ENCODE measurements at places on chromosomes 4 and X.

- no peak for DNase-seq
Observed at GRCh38 chr4:40957281-40957680, 207.5 kb downstream of the NSUN7 start.

- DNase-seq = no peak
Observed at GRCh38 chr4:138892483-138893407, 122.8 kb upstream of the NOCT start.

GRCh38 chr4:168570466-168570865 is 73.6 kb downstream of the PALLD start:
- no peak for DNase-seq

DNA sequence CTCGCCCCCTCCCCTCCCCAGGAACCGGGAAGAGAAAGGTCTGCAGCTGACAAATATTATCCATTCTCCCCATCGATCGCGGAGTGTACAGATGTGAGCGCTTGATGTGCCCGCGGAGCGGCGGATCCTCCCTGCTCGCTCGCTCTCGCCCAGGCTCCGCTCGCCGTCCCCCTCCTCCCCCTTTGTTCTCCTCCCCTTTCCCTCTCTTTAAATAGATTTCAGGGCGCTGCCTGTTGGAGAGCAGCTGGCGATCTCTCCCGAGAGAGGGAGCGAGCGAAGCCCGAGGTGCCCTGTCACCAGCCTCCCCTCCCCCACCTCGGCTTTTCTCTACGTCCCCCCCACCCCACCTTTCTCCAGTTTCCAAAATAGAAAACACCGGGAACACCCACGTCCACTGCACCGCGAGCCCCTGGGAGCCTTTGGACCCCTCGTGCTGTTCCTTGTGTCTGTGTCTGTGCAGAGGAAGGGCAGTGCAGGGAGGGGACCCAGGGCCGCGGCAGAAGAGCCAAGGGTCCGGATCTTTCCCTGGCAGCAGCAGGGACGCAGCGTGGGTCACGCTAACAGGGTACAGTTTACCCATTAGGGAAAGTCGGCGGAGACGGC is 56.6 kb upstream of the BCOR start:
- DNase-seq = peak; percentile 48

GRCh38 chr4:182307746-182308145 is 64.5 kb downstream of the TENM3 start:
- no peak for DNase-seq

DNA sequence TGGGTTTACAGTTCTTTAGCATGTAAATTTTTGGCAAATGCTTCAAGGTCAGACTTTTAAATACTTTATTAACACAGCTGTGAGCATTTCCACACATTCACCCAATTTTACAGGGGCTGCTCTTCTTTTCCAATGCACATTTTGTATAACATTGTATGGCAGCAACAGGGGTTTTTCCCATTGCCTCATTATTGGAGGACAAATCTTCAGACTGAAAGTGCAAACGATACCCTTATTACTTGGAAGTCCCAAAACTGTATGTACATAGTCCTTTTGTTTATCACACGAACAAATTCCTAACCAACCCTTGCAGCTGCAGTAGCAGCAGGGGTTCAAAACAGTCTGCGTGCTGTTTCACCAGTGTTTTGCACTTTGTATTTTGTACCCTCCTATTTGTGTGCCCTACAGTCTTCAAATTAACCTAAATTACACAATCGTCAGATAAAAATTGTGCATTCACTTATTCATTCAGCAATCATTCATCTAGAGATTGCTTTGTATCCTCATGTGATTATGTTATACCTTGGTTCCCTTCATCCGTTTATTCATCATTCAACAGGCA is 330.7 kb upstream of the RASGEF1B start:
- no peak for DNase-seq

GRCh38 chrX:70922774-70923473 is 8.0 kb downstream of the SLC7A3 start:
- peak; percentile 22 for DNase-seq

- DNase-seq = peak; percentile 39
Observed at GRCh38 chr4:181475781-181476507, 767.3 kb upstream of the TENM3 start.

DNA sequence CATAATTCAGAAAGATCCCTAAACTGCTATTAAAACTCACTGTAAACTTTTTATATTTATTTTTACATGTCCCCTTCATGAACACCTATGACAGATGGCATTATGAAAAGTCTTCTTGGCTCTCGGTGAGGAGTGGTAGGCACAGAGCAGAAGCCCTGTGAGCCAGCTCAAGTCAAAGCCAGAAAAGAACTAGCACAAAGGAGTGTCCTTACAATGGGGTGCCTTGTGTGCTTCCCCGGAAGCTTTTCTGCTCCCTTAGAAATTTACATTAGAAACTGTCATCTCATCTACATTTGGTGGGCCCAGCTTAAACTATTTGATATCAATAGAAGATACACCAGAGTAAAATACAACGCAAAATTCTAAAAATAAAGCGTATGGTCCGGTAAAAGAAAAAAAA is 135.7 kb upstream of the MAP3K15 start:
- no peak for DNase-seq

Measured in WTC11 (cell line).